Aorta (tissue), 5 donors: ENCODE measurements at places on chromosomes 4 and X. TPM values are rescaled to one million over a fixed set of nuclear protein-coding genes. Genes with fewer than 3 reads are reported as not detected.

Gene PHF8
- 4.4 TPM for polyA plus RNA-seq

Gene GYPE
- 2.4 TPM for polyA plus RNA-seq

Gene PAGE4
- polyA plus RNA-seq: not detected

Gene PLXNA3
- 39.7 TPM for polyA plus RNA-seq

Gene BMX
- 5.3 TPM for polyA plus RNA-seq

Gene RBM10
- 46.8 TPM for polyA plus RNA-seq

Gene PWWP3B
- polyA plus RNA-seq: 0.75 TPM

Gene ADGRG2
- polyA plus RNA-seq: 0.50 TPM

Gene MAP9
- polyA plus RNA-seq: 10.0 TPM

Gene MAGEB10
- polyA plus RNA-seq: not detected

Gene GAB1
- 10.5 TPM for polyA plus RNA-seq

Gene CASP6
- polyA plus RNA-seq: 30.1 TPM

Gene PFKFB1
- polyA plus RNA-seq: not detected

Gene ARHGEF38
- not detected for polyA plus RNA-seq

Gene GK2
- polyA plus RNA-seq: not detected

Gene CFAP47
- not detected for polyA plus RNA-seq

Gene ATP5ME
- 599 TPM for polyA plus RNA-seq

Gene SERPINA7
- polyA plus RNA-seq: not detected

Gene MAGEA4
- not detected for polyA plus RNA-seq

Gene MTTP
- 13.6 TPM for polyA plus RNA-seq

Gene STPG2
- 0.10 TPM for polyA plus RNA-seq

Gene SMIM10L2A
- polyA plus RNA-seq: not detected

Gene LUZP4
- polyA plus RNA-seq: not detected

Gene USP51
- 0.31 TPM for polyA plus RNA-seq

Gene CFAP299
- not detected for polyA plus RNA-seq

Gene GAGE1
- not detected for polyA plus RNA-seq
